ENCODE measurements at places on chromosomes 3 and 15.

GRCh38 chr3:156040041-156040440, 80.3 kb upstream of the KCNAB1 start:
- no peak for DNase-seq

- no peak for DNase-seq
Measured at GRCh38 chr3:64332459-64333350, 107.4 kb upstream of the PRICKLE2 start.

- DNase-seq = no peak
Measured at GRCh38 chr3:120151791-120152190, 57.5 kb upstream of the GSK3B start.

DNA sequence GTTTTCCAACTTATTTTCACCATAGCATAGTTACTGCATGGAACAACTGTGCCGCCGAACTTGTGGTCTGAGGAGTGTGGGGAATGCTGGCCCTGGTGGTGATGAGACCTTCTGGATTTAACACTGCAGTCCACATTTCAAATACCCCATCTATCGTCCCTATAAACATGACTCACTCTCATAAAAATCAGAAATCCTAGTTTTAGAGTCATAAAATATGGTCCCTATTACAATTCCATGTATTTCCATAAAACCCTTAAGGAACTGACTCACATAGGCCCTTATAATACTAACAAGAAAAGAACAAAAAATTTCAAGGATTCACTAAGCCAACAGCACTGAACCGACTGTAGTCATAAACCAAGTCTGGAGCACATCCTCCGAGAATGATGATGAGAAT, 147.2 kb downstream of the FOXP1 start:
- DNase-seq = no peak

- DNase-seq = no peak
Measured at GRCh38 chr3:170049146-170050000, 11.6 kb downstream of the GPR160 start.

- DNase-seq = no peak
Measured at GRCh38 chr3:154285221-154285620, 39.1 kb downstream of the DHX36 start.

- DNase-seq = no peak
Measured at GRCh38 chr3:50491023-50491422, 12.4 kb downstream of the CACNA2D2 start.

GRCh38 chr3:185081521-185081920, 71.3 kb downstream of the C3orf70 start:
- DNase-seq = no peak

DNA sequence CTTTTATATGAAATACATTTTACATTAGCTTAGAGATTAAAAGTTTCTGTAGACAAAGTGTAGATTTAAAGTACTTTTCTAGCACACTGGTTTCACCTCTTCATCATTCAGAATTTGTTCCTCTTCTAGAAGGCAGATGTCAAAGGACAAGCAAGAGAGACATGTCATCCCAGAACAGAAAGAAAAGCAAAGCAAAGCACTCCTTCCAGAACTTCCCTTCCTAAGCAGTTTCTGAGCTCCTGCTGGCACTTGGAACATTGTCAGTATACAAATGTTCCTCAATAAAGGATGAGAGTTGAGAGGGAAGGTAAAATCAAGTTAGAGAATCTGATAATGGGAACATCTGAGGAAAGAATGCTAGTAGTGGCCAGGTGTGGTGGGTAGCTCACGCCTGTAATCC, 26.2 kb downstream of the TMOD3 start:
- no peak for DNase-seq

- DNase-seq = no peak
Measured at GRCh38 chr3:49346797-49347251, 7.0 kb upstream of the USP4 start.

DNA sequence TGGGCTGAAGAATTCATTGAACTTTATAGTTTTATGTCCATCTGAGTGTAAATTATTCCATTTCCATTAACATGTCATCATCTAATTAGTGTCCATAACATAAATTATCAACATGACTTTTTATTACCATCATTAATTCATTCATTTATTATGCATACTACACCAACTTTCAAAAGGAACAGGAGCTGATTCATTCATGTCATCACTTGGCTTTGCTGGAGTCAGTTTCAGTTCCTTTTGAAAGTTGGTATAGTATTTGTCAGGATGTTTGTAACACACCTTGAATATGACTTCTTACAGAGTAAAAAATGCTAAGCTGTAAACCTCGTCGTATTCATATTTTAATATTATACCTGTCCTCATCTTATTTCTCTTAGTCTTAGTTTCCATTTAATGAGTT, 298.0 kb upstream of the RBMS3 start:
- DNase-seq = no peak

DNA sequence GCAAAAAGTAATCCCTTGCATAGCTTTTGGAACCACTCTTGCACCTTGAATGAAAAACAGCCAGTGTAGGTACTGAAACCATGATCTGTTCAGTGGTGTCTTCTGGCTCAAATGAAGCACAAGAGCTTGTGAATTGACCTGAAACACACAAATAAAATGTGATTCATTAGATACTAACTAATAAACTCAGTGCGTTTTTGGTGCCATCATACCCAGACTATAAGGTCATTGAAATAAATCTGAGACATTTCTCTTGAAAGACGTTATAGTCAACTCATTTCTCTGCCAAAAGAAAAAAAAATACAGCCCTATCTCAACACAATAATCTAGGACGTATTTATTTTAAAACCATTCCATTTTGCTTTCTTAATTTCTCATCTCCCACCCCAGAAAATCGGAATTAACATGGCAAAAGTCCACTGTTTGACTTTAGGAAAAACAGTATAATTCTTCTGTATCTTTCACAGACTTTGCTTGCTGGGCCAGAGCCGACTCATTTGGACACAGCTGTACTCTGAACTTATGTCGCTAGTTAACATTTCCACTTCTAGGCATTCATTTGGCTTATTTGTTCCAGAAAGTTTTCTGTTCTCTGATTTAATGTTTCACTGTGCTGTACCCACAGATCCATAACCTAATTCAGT, 284.9 kb upstream of the TBL1XR1 start:
- no peak for DNase-seq

DNA sequence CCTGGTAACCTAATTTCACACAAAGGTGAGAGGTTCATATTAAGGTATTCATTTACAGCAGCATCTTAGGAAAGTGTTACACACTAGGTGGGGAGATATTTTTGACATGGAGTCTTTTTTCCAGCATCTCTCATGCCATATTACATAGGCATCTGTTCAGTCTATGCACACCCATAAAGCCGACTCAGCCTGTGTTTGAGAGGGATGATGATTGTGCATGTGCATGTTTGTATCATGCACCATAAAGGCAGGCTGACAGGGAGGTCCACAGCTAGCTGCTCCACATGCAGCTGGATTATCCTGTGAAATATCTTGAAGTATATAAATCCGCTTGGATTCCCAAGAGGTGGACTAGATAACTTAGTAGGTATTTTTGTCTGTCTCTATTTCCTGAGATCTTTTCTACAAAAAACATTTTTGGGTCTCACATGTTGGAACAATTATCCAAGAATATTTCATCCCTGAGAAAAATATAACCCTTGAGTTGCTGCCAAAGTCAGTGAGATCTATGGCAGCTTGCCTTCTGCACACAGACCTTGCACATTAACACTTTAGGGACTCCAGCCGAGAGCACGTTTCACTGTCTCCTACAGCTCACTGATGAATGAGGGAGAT, 288.4 kb upstream of the DPH6 start:
- no peak for DNase-seq

GRCh38 chr15:70088455-70088854, 9.3 kb downstream of the TLE3 start:
- no peak for DNase-seq

GRCh38 chr3:69105320-69105719, 17.1 kb downstream of the LMOD3 start:
- DNase-seq = no peak

DNA sequence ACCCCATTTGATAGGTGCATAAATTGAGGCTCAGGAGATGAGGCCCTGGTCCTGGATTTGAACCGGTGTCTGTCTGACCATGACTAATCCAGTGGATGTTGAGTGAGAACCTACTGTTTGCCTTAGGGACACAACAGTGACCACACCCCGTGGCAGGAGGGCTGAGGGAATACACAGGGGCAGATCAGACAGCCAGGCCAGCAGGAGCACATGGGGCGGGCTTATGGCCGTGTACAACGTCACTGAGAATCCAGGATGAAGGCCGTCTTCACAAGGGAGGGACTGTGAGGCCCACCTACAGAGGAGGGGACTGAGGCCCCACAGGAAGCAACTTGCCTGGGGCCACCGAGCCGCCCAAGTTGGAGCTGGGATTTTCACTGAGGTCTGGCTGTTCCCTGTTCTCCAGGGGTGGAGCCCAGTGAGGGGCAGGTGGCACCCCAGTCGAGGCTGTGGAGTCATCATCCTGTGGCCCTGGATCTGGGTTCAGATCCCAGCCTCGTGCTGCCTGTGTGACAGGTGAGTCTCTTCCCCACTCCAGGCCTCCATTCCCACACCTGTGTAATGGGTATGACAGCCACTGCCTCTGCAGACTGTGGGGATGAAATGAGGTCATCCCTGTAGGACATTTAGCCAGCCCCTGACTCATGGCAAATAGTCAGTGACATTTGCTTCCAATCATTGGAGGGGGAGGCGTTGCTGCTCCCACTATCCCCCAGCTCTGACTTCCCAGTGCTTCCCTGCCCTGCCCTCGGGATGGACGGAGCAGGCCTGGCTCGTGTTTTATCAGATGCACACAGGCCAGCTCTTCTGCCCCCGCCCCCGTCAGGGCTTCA, 6.3 kb upstream of the PLXND1 start:
- no peak for DNase-seq
